ENCODE measurements at places on chromosomes 2 and 18. TPM values are rescaled to one million over a fixed set of nuclear protein-coding genes. Genes with fewer than 3 reads are reported as not detected.

Gene FOXI3
- not detected for polyA plus RNA-seq

DNA sequence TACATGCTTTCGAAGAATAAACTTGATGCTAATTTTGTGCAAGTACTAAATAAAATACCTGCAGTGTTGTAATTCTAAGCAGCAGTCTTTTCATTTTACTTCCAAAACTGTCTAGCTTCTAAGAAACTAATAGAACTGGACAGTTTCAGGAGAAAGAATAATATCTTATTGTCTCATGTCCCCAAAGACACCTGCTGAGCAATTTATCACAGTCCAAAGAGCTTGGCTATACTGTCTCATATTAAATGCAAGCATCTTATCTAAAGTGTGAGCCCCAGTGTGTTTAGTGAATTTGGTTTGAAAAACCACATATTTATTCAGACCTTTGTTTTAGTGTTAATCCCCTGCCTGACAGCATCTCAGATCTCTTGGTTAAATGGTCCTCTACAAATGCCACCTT is 374.3 kb downstream of the TMX3 start:
- DNase-seq = no peak

GRCh38 chr2:128028668-128029054 is 802 bp upstream of the SAP130 start:
- DNase-seq = no peak

DNA sequence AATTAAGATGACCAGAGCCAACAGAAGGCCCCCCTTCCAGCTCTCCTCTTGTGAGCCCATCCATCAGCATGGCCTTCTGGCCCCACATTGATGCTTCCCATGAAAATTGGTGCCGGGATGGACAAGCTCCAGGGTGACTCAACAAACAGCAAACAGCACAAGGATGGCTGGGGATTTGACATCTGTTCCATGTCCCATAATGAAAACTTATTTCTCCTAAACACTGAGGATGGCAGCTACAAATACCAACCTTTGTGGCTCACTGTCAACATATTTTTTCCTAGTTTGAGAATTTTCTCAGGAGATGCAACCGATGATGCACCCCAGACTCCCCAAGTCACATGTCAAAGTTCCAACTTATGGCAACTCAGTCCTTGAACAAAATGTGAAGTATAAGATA is 169.6 kb upstream of the SIX2 start:
- no peak for DNase-seq

GRCh38 chr2:32423536-32423935 is 66.7 kb downstream of the BIRC6 start:
- no peak for DNase-seq

DNA sequence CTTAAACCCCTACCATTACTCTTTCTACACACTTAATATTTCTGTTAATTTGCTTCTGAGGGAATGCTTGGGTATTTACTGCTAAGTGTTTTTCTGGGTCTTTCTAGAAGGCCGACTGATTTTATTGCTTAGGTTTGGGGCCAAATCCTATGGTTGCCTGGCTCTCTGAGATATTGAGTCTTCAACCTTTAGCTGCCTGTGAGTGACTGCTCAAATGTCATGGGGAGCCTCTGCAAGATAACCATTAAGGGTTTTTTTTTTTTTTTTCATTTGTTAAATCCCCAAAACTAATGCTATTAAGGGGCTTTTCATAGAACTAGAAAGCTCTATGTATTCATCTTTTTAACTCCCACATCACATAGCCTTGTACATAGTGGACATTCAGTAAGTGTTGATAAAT is 5.0 kb downstream of the OSBPL6 start:
- DNase-seq = no peak

DNA sequence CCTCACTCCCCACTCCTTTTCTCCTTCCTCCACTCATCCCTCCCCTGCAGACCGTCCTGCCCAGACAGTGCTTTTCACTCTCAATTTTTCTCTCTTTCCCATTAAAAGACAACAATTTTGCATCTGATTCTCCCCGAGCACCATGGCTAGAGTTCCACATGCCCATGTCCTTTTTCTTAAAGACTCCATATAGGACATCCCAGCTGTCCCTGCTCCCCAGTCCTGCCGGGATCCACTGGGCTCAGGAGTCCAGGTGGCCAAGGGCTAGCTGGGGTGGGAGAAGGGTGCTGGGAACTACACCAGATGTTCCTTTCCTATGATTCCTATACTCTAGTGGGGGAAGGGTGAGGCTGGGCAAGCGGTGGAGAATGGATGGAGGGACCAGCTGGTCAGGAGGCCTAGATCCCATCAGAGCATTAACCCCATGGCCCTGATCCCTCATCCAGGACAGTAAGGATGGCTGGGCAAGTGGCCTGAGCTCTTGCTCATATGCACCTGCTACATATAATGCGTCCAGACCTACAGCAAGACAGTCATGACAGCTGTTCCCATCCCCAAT is 52.8 kb upstream of the RMDN2 start:
- no peak for DNase-seq

Gene R3HDM1
- 31.3 TPM for polyA plus RNA-seq

All from A549 (cell line).